ENCODE measurements at places on chromosomes 5 and 9.

GRCh38 chr9:21810388-21810787, 8.0 kb downstream of the MTAP start:
- peak; percentile 60 for DNase-seq

DNA sequence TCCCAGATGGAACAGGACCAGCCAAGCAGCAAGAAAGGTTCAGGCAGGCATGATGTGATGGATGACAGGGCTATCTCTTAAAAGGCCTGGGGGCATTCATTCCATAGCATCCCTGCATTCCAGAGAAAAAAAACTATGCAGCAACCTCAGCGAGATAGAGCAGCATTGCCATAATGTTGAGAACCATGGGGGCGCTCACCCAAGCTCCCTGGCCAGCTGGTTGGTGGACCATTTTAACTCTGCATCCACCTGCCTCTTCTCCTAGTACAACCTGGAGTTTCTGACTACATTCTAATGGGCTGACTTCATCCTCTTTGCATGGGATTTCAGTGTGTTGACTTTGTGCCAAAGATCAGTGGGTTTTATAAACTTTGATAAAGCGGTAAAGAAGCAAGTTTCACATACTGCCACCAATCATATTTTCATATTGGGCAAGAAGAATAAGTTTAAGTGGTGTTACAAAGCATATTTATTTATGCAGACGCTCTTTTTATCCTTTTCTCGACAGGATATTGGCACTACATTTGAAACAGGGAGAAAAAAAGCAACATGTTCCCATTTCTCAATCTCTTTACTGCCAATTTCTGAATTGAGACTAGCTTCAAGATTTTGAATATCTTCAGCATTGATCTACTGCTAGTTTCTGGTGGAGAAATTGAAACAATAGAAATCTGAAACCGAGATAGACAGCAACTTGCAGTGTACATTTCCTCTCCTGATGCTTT, 378.3 kb upstream of the WWC1 start:
- DNase-seq, result peak; percentile 63

GRCh38 chr5:72871366-72872024, 55.0 kb downstream of the TNPO1 start:
- DNase-seq, result no peak

DNA sequence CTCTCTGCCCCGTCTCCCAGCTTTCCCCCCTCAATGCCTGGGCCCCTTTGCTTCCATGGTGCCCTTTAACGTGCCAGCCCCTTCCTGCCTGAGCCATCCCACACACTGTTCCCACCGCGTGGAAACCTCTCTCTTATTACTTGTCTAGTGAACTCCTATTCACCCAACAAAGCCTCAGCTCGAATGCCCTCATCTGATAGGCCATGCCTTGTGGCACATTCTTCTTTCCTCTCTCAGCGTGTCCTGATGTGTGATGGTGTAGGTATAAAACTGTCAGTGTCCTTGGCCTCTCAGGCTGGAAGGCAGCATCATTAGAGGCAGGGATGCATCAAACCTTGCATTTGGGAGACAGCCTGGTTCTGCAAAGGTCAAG, 152.3 kb downstream of the OLFM1 start:
- no peak for DNase-seq

- peak; percentile 83 for DNase-seq
Observed at GRCh38 chr5:10317825-10318682, 10.4 kb upstream of the CMBL start.

DNA sequence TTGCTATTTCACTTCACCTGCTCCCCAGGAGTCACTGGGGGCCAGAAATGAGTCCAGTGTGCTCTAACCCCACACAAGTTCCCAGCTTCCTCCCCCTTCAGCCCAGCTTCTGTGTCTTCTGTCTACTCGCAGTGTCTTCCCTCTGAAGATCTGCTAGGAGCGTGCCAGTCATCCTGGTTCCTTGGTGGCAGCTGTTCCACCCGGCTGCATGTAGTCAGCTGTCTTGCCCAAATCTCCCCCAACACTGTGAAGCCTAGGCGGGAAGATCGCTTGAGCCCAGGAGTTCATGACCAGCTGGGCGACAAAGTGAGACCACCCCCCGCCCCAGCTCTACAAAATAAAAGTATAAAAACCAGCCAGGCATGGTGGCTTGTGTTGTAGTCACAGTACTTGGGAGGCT, 154.0 kb downstream of the GDNF start:
- no peak for DNase-seq

DNA sequence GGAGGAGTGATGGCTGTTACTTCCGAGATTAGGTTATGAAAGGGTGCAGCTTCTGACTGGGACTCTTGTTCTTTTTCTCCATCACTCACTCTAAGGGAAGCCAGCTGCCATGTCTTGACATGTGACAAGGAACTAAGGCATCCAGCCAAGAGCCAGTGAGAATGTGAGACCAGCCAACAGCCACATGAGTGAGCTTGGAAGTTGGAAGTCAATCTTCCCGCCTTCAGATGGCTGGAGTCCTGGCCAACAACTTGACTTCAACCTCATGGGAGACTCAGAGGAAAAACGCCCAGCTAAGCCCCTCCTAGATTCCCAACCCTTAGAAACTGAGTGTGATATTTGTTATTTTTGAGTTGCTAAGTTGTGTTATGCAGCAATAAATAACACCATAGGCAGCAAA, 201.1 kb downstream of the SNX18 start:
- peak; percentile 41 for DNase-seq

- DNase-seq, result no peak
Observed at GRCh38 chr9:2742214-2742613, 24.9 kb downstream of the KCNV2 start.

DNA sequence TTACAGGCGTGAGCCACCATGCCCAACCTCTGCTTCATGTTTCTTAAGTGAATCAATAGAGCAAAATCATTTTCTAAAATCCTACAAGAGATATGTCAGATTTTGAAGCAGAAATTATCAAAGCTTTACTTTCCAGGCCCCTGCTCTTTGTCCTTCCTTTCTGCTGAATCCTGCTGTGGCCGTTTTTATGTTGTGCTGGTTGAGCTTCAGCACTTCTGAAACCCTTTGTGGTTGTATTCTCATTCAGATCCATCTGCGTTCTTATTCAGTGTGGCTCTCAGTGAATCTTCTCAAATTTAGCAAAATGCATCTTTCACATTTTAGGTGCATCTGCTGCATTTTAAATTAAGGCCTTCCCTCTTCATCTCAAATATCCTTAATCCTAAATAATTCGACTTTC, 26.0 kb downstream of the JMY start:
- no peak for DNase-seq

DNA sequence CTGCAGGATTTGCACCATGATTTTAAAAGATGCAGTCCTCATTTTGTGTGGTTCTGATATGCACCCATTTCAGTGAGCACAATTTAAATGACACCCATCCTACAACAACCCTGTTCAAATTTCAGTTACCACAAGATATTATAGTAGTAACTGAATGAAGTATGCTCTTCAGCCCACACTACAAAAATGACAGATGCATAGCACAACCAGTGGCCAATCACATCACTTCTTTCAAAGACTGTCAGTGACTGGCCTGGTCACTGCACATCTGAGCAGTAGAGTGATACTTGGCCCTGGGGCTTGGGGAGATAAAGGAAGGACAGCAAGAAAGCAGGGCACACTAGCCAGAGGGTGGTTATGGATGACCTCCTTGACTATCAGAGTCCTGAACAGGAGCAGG, 19.8 kb upstream of the IFNK start:
- DNase-seq, result no peak

DNA sequence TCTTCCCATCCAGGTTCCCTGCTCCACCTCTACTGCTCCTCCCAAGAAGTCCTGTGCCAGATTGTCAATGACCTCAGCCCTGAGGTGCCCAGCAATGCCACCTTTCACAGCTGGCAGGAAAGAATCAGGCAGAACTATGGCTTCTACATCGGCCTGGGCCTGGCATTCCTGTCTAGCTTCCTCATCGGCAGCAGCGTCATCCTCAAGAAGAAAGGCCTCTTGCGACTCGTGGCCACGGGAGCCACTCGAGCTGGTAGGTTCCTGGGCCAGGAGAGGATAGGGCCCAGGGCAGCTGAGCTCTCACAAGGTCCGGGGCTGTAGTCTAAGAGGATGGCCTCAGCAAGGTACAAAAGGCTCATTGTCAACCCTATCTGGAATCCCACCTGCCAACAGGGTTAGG, 3.1 kb downstream of the NIPAL4 start:
- peak; percentile 55 for DNase-seq

Measured in M059J (cell line).